ENCODE measurements at places on chromosomes 2 and 18.
A peak's percentile ranks its signal among the peaks of the same experiment; 100 is the strongest.

DNA sequence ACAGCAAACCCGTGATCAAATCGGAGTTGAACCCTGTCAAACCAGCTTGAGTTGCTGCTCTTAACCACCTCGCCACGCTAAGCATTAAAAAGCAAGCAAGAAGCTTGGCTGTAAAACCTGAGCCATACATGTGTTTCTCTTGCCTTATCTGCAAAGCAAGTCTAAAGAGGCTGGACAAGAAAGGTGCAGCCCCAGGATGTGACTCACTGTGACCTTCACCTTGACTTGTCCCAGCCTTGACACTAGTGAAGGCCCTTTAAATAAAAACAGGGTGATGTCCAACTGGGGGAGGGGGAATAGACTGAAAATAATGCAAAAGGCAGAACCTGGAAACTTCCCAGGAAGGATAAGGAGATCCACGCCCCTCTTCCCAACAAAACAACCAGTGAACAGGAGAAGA is 127.6 kb upstream of the NPAS2 start:
- no peak for DNase-seq

DNA sequence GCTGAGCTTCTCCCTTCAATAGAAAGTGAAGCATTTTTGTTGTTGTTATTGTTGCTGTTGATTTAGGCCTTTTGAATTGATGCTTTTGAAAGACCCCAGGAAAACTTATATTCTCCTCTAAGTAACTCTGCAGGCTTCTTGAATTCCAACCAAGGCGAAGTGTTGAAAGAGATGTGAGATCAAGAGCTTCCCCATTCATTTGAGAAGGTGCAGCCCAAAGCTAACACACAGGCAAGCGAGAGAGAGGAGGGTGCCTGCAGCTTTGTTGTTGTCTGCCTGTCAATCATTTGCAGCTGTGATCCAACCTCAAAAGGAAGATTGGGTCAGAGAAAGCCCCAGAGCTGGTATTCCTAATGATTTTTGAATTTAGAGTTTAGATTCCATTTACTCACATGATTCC is 963.6 kb upstream of the CNTNAP5 start:
- DNase-seq, result no peak

DNA sequence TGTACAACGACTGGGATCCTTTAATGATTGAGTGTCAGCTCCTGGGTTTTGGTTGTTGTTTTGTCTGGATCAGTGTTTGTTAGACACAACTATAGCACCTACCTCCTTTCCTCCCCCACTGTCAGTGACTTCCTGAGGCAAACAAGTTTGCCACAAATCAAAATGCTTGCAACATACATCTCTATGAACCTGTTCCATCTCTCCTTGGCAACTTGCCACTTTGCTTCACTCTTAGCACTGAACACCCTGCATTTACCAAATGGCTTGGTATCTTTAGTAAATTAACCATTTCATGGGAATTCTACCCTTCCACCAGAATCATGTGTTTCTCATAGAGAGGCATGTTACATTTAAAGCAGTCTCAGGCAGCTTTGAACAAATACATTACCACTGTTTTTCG is 301.1 kb upstream of the TANK start:
- DNase-seq, result no peak

GRCh38 chr2:98335271-98335670 is 11.0 kb upstream of the CNGA3 start:
- DNase-seq, result no peak

DNA sequence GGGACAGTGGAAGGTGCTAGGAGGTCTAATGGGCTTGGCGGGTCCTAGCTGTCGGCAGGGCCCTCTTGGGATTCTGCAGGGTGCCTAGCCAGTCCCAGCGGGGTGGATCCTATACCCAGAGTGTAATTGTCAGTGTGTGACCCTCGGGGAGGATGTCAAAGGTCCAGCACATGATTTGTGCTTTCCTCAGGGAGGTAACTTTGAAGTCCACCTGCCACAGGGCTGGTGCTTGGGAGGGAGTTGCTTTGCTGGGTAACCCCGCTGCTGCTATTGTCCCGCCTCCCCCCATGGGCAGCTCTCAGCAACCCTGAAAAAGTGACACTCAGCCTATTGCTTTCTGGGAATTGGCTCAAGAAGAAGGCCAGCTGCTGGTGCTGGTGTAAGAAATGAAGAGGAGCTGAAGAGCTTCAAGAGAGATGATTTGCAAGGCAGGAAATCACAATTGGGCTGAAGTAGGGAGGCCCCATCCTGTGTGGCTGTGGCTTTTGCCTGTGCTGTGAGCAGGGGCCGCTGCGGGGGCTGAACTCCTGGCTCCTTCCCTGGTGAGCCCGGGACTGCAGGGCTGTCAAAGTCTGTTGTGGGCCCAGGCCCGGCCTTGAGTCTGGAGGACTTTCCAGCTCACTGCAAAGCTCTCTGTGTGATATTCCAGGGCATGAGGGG is 36.4 kb downstream of the EMILIN2 start:
- no peak for DNase-seq

GRCh38 chr2:177394594-177394973 is 2.0 kb downstream of the AGPS start:
- DNase-seq, result no peak

DNA sequence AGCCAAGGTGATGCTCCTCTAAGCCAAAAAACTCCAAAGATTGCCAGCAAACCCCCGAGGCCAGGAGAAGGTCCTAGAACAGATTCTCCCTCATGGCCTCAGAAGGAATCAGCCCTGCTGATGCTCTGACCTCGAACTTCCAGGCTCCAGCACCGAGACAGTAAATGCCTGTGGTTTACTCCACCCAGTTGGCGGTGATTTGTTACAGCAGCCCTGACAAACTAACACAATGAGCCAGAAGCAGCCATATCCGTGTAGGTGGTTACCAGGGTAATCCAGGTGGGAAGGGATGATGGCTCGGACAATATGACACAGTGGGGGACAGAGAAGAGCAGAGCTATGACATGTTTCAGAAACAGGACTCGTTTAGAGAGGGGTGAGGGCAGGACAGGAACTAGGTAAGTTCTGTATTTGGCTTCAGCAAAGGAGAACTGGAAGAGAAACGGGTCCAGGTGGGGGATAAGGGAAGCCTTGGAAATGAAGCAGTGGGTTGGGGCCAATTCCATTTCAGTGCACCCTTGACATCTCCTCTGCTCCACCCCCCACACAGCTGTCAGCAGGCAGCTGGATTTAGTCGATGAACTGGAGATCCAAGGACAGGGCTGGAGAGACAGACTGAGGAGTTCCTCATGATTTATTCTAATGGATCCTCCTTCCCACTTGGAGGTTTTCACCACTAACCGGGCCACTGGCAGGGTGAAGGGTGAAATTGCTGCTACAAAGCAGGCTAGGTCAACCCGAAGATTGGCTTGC is 179.7 kb upstream of the SH3BP4 start:
- no peak for DNase-seq

GRCh38 chr2:69608109-69608508 is 35.4 kb downstream of the AAK1 start:
- DNase-seq, result no peak

- DNase-seq, result no peak
Observed at GRCh38 chr18:59509481-59510442, 150.7 kb upstream of the LMAN1 start.

DNA sequence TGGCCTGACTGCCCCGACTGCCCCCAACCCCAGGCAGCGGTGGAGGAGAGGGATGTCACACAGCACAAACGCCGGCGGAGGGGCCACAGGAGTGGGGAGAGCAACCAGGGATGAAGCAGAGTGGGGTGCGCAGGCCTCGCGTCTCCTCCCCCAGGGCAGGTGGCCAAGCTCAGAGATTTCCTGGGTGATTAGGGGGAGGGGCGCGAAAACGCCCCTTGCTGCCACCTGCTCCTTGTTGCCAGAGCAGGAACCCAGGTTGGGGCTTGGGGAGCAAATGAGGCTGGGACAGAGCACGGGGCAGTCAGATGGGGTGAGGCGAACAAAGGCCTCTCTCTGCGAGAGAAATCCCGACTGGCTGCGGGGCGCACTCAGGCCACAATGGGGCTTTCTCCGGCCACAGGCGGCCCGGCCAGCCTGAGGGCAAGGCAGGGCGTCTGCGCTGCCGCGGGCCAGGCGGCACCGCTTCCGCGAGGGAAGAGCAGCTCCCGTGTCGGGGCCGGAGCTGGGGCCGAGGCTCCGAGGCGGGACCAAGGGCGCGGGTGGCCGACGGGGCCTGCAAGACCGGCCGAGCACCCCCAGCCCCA is 11.5 kb downstream of the TEX44 start:
- peak; percentile 83 for DNase-seq

GRCh38 chr2:191049728-191050639 is 36.0 kb upstream of the STAT1 start:
- no peak for DNase-seq

DNA sequence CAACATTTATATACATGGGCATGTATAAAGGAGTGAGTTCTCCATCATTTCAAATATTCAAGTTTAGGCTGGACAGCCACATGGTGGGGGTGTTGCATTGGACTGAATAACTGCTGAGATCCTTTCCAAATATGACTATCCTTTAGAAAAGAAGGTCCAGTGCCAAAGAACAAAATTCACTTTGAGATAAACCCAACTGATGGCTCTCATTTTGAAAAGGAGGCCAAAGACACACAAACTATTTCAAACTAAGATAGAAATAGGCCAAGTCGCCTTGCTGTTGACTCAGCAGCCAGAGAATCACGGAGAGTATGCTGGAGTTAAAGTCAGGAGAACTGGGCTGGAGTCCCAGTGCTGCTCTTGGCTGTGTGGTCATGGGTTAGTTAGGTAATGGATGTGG is 204.5 kb upstream of the LRATD1 start:
- DNase-seq, result peak; percentile 7

GRCh38 chr2:235483313-235483712 is 10.5 kb upstream of the AGAP1 start:
- no peak for DNase-seq

DNA sequence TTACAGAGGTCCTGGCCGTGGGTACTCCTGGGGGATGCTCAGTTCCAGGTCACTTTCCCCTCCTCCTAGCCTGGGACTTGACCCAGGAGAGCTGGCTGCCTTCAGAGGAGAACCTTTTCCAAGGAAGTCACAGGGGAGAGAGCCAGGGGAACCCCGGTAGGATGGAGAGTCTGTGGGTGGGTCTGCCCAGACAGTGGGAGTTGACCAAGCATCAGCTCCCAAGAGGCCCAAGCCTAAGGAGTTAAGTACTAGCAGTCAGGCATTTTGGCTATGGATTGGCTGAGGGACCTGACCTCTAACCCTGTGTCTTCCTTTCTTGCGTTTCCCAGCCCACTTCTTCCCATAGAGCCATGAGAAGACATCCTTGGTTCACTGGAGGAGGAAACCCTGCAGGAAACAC is 48.8 kb upstream of the PLB1 start:
- DNase-seq, result no peak

DNA sequence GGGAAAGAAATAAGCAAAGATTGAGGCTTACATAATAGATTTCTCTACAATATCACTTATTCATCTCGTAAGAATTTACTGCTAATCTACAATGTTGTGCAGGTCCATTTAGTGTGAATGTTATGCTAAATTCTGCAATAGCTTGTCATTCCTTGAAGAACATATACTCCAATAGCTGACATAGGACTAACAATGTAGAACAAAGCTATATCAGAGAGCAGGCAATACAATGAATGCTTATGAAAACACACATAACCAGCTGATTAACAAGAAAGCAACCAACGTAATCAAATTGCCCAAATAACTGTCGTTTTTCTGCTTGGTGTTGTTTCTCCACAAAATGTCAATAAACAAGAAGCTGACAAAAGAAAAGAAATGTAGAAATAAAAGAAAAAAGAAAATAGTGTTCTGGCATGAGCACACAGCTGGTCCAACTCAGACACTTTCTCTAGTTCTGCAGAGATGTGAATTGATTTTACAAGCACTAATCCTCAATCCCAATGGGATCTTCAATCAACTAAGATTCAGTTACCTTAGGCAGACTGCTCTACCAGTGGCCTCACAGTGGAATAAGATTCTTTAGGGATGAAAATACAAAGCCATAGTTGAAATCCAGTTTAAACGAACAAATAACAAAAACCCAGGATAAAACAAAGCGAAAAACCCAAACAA is 1024.7 kb upstream of the PIK3C3 start:
- no peak for DNase-seq

DNA sequence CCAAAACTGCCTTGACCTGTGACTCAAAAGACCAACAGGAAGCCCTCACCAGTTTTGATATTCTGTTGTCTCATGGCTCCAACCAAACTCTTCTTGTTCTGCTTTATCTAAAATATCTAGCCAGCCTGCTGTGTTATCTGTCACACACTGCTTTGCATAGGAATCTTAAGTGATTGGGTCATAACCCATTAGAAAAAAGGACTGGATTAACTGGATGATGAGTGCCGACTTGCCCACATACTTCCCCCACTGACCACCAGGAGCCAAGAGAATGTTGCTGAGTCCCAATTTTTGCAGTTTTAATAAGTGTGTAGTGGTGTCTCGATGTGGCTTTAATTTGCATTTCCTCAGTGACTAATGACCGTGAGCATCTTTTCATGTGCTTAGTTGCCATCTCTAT is 6.5 kb downstream of the MOGAT1 start:
- no peak for DNase-seq

GRCh38 chr18:56984731-56985130 is 162.2 kb upstream of the BOD1L2 start:
- no peak for DNase-seq

DNA sequence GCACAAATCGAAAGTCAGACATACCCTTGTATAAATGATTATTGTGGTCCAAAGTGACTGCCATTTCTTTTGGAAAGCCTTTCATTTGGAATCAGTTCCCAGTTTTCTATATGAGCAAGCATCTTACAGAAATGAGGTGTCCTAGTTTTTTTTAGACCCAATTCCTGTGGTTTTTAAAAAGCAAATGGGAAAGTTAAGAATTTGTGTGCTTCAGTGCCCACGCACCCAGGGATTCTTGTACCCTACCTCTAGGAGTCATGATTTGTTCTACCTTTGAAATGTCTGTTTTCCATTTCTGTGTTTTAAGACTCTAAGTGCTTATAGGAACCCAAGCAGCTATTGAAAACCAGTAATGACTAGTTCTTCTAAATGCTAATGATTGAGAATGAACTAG is 218.1 kb downstream of the CAMKMT start:
- no peak for DNase-seq

- no peak for DNase-seq
Observed at GRCh38 chr2:203740871-203741281, 34.4 kb downstream of the CD28 start.

DNA sequence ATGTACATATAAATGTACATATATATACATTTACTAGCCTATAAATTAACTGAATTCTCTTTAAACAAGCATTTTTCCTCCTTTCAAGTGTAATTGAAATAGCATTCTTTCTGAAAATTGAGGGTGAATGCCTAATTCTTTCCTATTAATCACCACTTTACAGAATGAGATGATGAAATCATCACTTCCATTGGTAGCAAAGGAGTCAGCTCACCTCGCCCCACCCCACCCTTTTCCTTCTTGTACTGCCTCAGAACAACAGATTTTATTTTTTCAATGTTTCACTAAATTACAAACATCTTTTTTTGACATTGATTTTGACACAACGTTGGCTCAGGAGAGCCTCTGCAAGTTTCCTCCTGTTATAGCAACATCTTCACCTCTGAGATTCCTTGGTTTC is 181.9 kb upstream of the CDH7 start:
- no peak for DNase-seq

DNA sequence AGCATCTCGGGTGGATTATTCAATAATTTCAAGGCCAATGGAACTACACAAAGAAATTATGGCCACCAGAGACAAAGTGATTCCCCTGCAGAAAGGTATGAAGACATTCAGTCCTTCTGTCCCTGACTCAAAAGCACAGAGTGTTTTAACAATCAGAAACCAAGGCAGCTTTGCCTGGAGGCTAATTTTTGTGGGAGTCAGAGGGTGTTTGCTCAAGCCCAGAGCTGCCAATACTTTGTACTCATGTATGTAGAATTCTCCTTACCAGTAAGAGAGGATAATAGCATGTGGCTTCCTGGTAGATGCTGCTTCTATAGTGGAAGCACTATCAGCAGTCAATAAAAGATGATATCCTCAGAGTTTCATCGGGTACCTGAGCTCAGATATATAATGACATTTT is 178.4 kb downstream of the KCNE4 start:
- no peak for DNase-seq
